ENCODE measurements at places on chromosomes 4 and X.
A peak's percentile ranks its signal among the peaks of the same experiment; 100 is the strongest.

DNA sequence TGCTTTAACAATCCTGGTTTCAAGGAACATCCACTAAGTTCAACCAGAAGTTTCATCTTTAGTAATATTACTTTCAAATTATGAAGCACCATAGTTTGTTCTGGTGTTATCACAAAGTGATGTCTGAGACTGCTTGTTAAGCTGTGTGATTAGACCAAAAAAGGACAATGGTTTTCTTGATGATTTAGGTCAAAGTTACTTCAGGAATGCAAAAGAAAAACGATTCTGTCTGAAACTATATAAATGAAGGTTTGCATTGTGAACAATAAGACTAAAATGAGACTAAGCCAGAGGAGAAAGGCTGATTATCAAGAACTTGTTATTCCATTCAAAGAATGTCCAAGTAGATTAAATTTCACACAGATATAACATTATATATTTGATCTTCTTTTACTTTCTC, 122.4 kb upstream of the ETNPPL start:
- DNase-seq, result peak; percentile 16

DNA sequence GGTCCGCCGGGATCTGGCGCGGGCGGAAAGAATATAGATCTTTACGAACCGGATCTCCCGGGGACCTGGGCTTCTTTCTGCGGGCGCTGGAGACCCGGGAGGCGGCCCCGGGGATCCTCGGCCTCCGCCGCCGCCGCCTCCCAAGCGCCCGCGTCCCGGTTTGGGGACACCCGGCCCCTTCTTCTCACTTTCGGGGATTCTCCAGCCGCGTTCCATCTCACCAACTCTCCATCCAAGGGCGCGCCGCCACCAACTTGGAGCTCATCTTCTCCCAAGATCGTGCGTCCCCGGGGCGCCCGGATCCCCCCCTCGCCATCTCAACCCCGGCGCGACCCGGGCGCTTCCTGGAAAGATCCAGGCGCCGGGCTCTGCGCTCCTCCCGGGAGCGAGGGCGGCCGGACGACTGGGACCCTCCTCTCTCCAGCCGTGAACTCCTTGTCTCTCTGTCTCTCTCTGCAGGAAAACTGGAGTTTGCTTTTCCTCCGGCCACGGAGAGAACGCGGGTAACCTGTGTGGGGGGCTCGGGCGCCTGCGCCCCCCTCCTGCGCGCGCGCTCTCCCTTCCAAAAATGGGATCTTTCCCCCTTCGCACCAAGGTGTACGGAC, 482 bp upstream of the SHOX start:
- no peak for DNase-seq

DNA sequence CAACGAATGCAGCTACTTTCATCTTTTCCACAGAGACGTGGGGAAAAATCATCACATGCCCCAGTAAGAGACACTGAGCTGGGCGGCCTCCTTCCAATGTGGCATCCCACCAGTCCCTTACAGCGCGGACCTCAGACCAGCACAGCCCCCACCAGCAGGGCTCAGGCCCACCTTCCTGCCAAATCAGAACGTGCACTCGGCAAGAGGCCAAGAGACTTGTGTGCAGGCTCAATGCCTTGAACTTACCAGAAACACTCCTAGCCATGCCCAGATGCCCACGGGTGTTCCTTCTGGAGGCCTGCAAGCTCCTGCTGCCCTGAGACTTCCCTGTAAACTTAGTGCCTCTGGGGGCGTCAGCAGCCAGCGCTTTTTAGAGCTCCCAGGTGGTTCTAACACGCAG, 31.2 kb downstream of the WDR1 start:
- no peak for DNase-seq

DNA sequence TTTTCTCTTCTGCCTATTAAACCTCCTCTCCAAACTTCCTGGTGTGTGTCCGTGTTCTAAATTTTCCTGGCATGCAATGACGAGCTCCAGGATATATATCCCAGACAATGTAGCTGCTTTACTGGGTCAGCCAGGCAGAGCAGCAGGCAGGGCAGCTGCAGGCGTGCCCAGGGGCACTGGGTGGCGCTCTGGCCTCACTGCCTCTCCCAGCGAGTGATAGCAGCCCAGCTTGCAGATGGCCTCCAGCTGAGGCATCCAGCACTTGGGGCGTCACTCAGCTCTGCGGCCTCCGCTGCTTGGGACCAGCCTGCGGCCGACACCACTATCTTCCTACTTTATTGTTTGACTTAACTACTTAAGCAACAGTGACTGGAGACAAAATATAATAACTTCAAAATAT, 23.0 kb upstream of the UBA6 start:
- DNase-seq, result no peak

DNA sequence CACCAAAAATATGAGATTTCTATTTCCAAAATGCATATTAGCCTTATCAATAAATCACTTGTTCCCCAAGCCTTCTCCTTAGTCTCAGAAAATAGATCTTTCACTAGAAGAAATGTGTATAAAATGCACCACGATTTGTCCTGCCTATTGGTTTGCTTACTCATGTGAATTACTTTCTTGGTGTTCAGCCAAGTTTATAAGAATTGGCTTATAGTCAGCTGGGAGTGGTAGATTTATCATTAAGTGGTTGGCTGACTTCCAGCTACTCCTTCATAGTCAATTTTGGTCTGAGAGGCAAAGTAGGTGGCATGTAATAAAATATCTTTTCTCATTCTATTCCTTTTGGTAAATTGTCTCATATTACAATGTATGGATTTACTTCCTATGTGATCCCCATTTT, 1.3 kb downstream of the SULT1E1 start:
- DNase-seq, result peak; percentile 35

DNA sequence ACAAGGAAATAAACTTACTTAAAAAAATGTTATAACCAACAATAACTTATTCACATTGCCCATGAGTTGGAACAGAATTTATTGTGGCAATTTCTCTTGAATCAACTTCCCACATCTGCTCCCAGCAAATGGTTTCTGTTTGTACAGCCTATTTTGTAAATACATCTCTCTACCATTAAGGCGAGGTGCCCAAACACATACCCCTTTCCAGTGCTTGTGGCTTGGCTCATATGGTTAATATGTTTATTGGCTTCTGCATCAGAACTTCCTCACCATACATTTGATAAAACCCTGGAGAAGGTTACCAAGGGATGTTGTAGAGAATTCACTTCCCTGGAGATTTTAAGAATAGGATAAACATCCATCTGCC, 207.1 kb downstream of the SOWAHB start:
- no peak for DNase-seq

DNA sequence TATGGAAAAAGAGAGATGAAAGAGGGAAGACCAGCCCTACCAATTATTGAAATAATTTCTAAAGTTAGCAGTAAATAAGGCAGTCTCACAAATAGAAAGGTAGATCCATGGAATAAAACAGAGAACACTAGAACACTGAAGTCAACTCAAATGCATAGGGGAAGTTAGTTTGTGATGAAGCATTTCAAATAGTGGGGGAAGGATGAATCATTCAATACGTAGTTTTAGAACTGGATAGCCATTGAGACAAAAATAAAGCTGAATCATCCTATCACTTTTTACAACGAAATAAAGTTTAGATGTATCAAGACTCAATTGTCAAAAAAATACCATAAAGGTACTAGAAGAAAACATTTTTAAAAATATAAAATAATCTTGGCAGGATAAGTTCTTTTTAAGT, 143.2 kb upstream of the DGKK start:
- no peak for DNase-seq

DNA sequence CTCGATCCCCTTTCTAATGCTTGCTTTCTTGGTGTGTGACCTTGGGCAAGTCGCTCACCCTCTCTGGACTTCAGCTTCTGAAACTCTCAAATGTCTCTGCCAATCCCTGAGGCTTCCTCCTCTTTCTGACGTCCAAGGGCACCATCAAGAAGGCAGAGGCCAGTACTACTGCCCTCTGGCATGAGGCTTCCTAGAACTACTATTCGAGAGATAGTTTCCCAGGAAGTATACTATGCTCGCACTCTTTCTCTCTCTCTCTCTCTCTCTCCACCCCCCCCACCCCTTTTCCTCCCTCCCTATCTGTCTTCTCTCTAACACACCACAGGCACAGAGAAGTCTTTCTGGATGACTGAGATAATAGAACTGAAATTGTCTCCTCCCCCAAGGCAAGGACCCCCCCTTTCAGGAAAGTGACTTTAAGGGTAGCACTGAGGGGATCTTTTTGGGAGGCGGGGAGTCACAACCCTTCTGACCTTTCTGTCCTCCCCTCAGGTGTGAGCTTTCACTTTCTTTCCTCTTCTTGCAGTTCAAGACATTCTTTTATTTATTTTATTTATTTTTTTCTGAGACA, 20.0 kb upstream of the BCOR start:
- no peak for DNase-seq

- DNase-seq, result no peak
Measured at GRCh38 chr4:70691661-70692060, 3.3 kb downstream of the UTP3 start.

GRCh38 chrX:151000861-151001331, 17.8 kb downstream of the HMGB3 start:
- DNase-seq, result peak; percentile 22

- DNase-seq, result no peak
Measured at GRCh38 chr4:118927974-118928373, 39.3 kb downstream of the SYNPO2 start.

DNA sequence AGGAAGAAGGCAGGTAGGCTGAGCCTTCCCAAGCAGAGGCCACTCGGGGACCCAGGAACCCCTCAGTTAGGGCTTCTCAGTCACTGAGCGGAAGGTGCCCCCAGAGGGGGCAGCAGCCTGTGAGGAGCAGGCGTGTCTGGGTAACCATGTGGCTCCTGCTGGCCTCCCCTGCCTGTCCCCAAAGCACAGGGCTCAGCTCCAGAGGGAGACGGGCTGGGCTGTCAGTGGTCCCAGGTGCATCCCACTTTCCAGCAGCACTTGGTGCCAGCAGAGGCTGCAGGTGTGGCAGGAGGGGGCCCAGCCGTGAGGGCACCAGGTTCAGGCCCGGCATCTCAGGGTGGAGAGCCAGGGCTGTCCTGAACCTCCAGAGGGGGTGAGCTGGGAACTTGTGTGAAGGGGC, 22.7 kb downstream of the TACC3 start:
- no peak for DNase-seq

DNA sequence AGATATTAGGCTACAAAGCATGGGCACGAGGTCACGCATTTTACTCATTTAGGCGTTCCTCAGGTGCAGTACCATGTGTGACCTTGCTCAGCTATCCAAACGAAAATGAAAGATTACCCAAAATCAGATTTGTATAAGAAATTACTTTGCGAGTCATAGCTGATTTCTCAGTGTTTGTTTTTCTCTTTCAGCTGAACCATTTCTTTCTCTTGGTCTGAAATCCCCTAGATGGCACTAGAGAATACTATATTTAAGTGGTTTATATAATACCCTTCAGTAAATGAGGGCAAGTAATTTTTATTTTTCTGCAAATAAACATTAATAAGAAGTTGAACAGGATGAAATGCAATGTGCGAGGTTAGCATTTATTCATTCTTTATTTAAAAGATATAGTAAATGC, 496.6 kb downstream of the STIM2 start:
- DNase-seq, result no peak

DNA sequence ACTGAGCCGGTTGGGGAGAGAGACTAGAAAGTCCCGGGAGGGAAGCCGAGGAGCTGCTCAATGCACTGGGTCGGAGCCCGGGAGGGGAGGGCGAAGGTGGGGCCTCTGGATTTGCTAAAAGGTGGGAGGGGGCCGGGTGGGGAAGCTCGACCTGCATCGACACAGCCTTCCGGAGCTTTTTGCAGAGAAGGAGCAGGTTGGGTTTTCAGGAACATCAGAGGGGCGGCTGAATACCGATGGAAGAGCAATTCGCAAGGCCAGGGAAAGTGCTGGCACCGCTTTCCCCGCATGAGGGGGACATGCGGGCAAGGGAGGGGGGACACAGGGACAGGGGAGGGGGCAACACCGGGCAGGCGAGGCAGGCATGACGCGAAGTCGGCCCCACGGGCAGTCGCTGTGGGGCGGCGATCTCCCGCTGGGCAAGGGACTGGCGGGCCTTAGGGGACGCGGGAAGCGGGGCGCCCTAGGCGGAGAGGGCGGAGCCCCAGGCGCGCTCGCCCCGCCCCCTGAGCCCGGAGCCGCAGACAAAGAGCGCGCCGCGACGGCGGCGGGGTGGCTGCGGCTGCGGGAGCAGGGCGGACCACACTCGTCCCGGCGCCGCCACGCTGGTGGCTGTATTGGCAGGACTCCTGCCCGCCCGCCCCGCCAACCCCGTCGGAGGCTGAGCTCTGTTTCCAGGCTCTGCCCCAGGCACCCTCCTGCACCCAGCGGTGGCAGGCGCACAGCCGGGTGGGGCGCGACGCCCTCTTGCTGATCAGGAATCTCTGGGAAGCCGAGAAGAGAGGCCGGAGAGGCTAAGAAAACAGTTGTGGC, 11.6 kb downstream of the PDZD4 start:
- DNase-seq, result no peak

DNA sequence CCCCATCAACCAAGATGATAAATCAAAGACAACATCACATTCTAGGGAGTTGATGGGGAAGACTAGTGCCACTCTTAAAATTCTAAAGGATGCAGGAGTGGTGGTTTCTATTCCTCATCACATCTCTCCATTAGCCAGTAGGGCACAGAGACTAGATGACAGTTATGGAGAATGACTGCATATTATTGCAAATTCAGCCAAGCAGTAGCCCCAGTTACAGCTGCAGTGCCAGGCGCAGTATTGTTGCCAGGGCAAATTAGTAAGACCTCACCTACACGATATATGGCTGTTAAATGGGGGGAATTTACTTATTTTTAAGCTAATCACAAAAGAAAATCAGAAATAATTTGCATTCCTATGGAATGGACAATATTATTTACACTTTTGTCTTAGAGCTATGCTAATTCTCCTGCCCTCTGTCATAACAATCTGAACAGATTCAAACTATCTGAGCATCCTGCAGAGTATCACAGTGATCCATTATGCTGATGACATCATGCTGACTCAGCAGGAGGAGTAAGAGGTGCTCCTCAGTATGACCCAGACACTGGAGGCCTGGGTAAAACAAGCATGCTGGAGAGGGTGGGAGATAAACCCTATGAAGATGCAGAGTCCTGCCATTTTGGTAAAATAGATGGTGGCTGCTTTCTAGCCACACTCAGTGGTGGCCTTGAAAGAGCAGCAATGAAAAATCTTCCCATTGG, 24.7 kb downstream of the ETNPPL start:
- DNase-seq, result peak; percentile 10
